ENCODE measurements at places on chromosomes 5 and 9. TPM values are rescaled to one million over a fixed set of nuclear protein-coding genes. Genes with fewer than 3 reads are reported as not detected.

PCDHGA1 gene
- total RNA-seq = 3.3 TPM

ITGA2 gene
- 28.4 TPM for total RNA-seq

CER1 gene
- total RNA-seq = not detected

TPPP gene
- total RNA-seq = 0.98 TPM

OR5C1 gene
- total RNA-seq = not detected

PAM gene
- total RNA-seq = 196 TPM

GARIN3 gene
- total RNA-seq = not detected

CEL gene
- total RNA-seq = 0.12 TPM

LRRC19 gene
- not detected for total RNA-seq

PCDHA4 gene
- under 0.01 TPM for total RNA-seq

INSYN2B gene
- total RNA-seq = 8.4 TPM

MAMDC4 gene
- total RNA-seq = 0.39 TPM

ACSL6 gene
- total RNA-seq = not detected

- peak; percentile 68 for DNase-seq
Observed at GRCh38 chr9:21549251-21549765, 67.2 kb upstream of the IFNE start.

GRCh38 chr5:149631506-149631905, 50.2 kb downstream of the ARHGEF37 start:
- no peak for DNase-seq

DNA sequence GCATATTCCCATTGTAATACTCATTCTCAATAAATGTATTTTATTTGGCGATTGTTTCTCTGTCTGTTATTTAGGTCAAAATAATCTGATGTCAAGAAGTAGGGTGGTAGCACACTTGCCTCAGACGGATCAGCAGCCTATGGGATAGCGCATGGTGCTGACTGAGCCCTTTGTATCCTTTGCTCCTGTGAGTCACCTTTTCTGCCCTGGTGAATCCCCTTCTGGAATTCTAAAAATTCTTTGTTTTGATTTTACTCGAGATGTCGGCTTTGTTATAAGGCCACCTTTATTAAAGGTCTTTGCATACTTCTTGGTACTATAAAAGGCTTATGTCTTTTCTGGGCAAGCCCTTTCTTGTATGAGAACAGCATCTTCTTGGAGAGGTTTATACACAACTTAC, 1187.8 kb downstream of the CDH9 start:
- no peak for DNase-seq

- peak; percentile 22 for DNase-seq
Observed at GRCh38 chr9:35350827-35351549, 138.9 kb upstream of the RUSC2 start.

GRCh38 chr5:60210810-60211209, 317.3 kb upstream of the PDE4D start:
- DNase-seq = no peak

GRCh38 chr9:117116084-117116483, 298.8 kb downstream of the ASTN2 start:
- DNase-seq = no peak

DNA sequence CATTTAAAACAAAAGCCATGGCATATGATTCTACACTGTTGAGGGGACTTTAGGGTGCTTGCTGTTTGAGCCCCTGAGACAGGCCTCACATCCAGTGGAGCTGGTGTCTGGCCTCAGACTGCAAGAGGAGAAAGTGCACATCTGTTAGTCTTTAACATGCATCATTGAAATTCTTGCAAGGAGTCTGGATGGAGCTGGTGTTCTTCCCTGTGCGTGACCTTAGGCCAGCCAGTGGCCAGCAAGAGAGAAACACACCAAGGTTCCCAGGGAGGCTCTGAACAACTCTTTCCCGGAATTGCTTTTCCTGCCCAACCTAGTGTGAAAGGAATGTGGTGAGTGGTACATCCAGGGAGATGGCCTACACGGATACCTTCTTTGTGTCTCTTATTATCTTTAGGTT, 282.8 kb upstream of the TNC start:
- DNase-seq = peak; percentile 95

- no peak for DNase-seq
Observed at GRCh38 chr9:133584167-133584558, 25.0 kb downstream of the FAM163B start.

DNA sequence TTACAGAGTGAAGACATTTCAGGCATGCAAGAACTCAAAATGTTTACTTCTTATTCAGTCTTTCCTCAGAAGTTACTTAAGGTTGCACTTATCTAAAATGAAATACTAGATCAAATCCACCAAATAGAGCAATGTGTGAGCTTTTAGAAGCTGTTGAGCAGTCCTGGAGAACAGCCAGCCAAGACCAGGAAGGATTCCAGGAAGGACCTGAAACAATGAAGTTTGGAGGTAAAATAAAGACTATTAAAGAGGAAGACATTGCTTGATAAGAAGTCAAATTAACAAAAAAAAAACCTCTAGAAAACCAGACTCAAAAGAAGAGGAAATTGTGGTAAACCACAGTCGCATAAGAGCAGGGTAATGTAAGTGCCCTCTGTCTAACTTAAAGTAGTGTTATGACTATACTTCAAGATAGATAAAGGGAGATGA, 156.2 kb upstream of the S1PR3 start:
- peak; percentile 82 for DNase-seq

DNA sequence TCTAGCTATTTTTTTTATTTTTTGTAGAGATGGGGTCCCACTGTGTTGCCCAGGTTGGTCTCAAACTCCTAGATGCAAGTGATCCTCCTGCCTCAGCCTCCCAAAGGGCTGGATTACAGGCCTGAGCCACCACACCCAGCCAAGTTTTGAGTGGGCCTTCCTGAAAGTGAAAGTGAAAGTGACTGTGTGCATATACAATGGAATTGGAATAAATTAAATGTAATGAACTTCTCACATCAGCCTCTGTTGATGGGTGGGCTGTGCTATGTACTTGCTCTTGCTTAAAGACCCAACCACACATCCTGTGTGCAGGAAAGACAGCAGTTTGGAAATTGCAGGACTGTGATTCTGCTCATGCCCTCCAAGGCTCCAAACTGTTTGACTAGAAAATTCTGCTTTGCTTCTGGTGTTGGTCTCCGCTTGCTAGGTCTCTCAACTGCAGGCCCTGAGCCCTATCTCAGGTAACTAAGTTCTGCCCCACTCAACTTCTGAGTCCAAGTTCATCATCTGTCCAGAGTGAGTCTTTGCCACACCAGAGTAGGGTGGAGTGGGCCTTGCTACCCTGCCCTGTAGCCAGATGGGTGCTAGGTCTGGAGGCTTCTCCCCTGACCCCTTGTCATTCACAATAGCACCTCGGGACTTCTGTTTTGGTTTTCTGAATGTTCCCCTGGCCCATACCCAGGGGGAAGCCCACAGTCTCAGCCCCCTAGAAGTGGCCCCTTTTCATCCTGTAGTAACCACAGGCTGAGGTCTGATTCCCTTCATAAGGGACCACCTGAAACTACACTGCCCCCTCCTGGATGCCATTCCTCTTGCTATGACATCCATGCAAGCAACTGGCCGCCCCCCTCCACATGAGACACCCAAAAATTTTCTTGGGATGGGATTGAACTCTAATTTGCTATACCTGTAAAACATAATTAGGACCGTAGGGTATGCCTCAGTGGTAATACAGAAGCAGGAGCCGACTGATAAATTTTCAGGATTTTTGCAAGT, 36.5 kb upstream of the RAD23B start:
- DNase-seq = peak; percentile 55

DNA sequence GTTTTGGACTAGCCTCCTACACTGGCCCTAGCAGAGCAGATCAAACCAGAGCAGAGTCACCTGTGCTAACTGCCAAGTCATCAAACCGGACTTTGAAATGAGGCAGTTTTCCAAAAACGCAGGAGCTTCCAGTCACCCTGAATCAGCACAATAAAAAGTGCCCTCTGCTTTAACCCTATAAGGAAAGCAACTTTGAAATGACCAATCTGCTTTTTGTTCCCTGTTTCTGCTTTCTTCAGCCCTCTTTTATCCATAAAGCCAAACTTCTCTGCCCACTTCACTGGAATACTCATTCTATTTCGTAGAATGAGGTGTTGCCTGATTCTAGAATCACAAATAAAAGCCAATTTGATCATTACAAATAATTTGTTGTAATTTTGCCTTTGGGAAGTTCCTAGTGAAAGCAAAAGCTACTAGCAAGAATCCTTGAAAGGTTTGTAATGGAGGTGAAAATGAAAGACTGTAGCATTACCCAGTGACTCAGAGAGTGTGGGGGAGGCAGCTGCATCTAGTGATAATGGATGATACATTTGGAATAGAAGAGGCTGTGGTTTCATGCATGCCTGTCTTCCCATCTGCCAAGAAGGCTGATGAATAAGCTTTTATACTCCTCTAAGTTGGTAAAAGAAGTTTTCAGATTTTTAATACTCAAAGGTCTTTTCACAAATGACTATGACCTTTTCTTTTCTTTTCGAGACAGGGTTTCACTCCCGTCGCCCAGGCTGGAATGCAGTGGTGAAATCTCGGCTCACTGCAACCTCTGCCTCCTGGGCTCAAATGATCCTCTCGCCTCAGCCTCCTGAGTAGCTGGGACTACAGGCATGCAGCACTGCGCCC, 14.9 kb downstream of the SPAAR start:
- DNase-seq = peak; percentile 96

- DNase-seq = no peak
Observed at GRCh38 chr5:76547242-76547890, 75.8 kb downstream of the F2RL2 start.

- no peak for DNase-seq
Observed at GRCh38 chr5:77430726-77431125, 61.4 kb downstream of the WDR41 start.

DNA sequence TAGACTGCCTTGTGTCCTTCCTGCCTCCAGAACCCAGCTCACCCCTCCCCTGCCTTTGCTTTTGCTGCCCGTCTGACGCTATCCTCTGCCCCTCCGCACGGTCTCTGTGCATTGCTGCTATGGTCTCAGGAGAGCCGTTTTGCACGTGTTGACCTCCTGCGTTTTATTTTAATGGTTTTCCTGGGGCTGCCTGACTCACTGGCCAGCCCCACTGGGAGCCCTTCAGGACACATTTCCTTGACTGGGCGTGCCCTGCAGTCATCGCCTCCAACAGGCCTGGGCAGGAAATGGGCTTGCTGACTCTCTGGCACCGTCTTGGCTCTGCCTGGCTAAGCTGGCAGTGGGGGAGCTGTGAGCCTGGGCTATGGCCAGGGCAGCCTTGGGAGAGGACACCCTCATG, 17.9 kb upstream of the ASS1 start:
- peak; percentile 94 for DNase-seq

GRCh38 chr5:61766141-61766540, 434.1 kb downstream of the ZSWIM6 start:
- no peak for DNase-seq

- DNase-seq = no peak
Observed at GRCh38 chr5:136080113-136080482, 51.3 kb downstream of the TGFBI start.

DNA sequence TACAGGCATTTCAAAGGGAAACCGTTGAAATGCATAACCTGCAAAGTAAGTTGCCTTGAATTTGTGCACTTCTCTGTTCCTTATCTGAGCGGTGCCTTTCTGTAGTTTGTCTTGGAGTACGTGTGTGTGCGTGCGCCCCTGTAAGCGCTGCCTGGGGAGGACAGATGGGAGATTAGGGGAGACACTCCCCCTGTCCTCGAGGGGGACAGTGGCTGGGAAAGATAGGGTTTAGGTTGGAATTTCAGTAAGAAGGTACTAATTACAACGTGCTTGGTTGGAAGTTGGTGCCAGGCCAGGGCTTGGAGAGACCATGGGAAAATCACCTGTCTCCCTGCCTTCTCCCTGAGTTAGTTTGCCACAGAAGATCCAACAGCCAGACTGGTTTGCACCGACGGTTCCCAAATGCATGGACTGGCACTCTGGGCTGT, 73.2 kb downstream of the PIK3R1 start:
- DNase-seq = no peak

DNA sequence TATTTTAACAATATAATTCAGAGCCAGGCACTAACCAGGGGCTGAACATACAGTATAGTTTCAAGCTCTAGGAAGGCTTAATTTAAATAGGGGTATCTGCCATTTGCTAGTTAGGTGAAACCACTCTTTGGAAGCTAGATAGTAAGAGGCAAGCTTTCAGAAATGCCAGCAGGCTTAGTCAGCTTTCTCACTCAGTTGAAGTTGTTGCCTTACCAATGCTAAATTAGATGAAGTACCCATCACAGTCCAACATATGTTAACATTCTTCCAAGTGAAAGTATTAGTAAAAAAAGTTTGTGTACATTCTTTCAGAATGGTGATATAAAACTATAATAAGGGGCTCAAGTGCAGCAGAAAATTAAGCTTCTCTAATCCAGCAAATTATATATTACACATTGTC, 215.0 kb downstream of the CNTLN start:
- DNase-seq = peak; percentile 6

DNA sequence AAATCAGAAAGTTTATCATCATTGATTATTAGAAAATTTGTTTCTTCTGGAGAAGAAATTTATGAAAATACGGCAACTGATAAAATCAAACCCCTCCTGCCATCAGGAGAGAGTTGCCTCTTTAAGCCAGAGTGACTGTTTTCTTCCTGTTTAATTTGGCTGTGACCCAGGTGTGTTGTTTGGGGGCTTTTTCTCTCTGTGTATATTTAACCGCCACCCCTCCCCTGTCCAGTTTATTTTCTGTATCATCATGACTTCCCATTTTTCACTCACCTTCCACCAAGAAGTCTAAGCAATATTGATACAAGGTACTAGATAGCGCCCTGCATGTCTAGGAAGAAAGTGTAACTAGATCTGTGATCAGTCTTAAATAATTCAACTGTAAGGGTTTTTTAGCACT, 50.1 kb downstream of the FAM78A start:
- DNase-seq = no peak

DNA sequence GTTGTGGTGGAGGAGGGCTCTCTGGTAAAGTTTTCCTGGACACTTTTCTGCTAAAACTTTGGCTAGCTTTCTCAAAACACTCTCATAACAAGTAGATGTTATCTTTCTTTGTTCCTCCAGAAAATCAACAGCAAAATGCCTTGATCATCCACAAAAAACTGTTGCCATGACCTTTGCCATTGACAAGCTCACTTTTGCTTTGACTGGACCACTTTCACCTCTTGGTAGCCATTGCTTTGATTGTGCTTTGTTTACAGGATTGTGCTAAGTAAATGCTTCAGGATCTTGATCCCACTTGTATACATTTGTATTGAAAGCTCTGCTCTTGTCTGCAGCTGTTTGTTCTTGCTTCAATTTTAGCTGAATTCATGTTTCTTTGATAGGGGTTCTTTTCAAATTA, 143.9 kb upstream of the NR3C1 start:
- no peak for DNase-seq

DNA sequence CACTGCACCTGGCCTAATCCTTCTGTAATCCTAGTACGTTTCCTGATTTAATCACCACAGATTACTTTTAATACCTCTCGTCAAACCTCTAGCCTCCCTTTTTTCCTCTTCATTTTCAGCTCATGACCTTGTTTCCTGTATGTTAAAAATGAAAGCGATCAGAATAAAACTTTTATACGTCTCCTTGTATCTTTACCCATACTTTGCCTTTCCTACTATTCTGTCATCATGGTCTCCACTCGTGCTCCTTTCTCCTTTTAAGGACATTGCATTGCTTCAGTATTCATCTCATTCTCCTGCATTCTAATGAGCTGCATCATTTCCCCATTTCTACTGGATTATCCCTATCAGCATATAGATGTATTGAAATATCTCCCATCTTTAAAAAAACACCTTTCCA, 8.5 kb downstream of the CDC42SE2 start:
- no peak for DNase-seq

GRCh38 chr9:133928248-133928764, 63.8 kb downstream of the VAV2 start:
- no peak for DNase-seq

- DNase-seq = no peak
Observed at GRCh38 chr5:78345485-78345884, 14.9 kb upstream of the SCAMP1 start.

GRCh38 chr9:21862871-21863270, 60.4 kb downstream of the MTAP start:
- DNase-seq = no peak
